ENCODE measurements at places on chromosomes 4 and X. TPM values are rescaled to one million over a fixed set of nuclear protein-coding genes. Genes with fewer than 3 reads are reported as not detected.

Gene PPP4R3C
- not detected for total RNA-seq

Gene SMARCAD1
- 13.6 TPM for total RNA-seq

Gene BMP3
- 0.63 TPM for total RNA-seq

Gene PNMA5
- total RNA-seq, result not detected

Gene PHKA1
- total RNA-seq, result 4.9 TPM

Gene PRR32
- not detected for total RNA-seq

Gene MXRA5
- 25.9 TPM for total RNA-seq

Gene TBC1D9
- 18.8 TPM for total RNA-seq

Gene NSUN7
- 8.4 TPM for total RNA-seq

Gene NIPAL1
- 2.4 TPM for total RNA-seq

Gene GIMD1
- total RNA-seq, result not detected

Gene SNCA
- 4.2 TPM for total RNA-seq

Gene XAGE1A
- not detected for total RNA-seq

Gene AFF2
- 0.16 TPM for total RNA-seq

Gene HSFX1
- total RNA-seq, result 0.81 TPM

Gene P2RY10
- total RNA-seq, result not detected
